Brain microvascular endothelial cell (primary cell): ENCODE measurements at places on chromosomes 3 and 15.

DNA sequence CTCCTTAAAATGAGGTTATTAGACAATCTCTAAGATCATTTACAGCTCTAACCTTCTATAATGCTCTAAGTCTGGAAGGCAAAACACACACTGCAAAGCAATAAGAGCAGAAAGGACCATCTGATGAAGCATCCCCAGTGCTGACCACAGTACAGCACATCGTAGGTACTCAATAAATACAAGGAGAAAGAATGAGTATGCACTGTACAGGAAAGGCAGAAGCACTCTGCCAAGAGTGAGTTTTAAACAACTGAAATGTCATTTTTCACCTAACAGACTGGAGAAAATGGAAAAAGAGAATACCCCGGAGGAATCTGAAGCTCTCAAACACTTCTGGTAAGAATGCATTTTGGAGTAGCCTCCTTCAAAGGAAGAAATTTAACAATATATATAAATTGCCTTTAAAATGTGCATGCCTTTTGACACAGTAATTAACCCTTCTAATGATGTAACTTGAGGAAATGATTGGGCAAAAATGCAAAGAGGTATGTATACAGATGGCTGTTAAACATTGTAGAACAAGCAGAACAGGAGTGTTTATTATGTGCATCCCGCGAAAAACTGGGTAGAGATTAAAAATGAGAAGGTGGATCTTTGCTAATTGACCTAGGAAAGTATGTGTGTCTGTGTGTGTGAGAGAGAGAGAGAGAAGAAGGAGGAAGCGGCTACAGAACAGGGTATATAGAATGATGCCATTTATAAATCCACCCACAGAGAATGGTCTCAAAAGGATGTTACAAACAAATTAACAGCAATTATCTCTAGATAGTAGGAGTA is 8.0 kb upstream of the OXTR start:
- DNase-seq: no peak

GRCh38 chr3:124131580-124131979 is 139.7 kb upstream of the ROPN1 start:
- DNase-seq: no peak

GRCh38 chr15:68424754-68425390 is 7.1 kb downstream of the ITGA11 start:
- no peak for DNase-seq

DNA sequence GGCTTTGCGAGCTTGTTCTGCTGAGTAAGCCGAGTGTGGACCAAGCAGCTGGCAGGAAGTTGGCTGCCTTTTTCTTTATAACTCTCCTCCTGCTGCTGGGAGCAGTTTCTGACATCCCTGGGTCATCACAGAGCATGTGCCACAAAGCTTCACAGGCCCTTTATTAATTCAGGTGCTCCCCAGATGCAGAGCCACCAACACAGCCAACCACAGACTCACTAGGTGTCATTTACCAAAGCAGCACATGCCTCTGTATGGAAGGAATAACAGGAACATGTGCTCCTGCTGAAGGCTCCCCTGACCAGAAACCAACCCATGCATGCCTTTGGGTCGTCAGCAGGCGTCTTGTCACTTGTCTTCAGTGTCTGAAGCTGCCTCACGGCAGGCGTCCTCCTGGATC is 152.5 kb downstream of the ADAMTS17 start:
- no peak for DNase-seq

DNA sequence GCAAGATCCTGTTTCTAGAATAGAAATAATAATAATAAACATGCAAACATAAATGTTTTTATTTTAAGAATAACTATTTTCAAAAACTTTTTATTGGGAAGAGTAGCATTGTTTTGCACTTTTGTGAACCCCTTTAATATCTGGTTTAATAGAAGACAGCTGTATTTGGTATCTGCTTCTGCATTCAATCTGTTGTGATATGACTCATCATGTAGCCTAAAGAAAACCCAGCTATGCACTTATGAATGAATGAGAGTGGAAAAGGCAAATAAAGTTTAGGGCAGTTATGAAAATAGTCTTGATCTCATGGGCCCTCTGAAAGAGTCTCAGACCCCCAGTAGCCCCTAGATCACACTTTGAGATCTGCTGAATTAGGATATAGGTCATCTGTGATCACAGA is 100.4 kb upstream of the PPP2R3A start:
- DNase-seq: no peak

DNA sequence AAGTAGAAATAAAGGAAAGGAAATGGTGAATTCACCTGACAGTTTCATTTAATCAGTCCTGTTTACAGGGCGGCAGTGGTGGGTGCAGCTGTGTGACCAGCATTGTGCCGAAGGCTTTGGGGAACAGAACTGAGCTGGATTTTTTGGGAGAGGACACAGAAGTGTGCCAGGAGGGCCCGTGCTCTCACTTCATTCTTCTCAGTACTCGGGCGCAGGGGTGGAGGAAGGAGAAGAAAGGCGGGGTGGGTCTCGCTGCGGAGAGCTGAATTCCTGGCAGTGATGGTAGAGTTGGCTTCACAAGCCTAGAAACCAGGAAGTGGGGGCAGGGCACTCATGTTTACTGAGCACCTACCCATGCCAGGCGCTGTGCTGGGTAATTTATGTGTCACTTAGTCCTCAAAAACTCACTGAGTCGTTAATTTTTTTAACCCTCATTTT is 64.6 kb downstream of the CRTC3 start:
- DNase-seq: no peak
